Osteocyte (in vitro differentiated cells): ENCODE measurements at places on chromosomes 5 and 9. TPM values are rescaled to one million over a fixed set of nuclear protein-coding genes. Genes with fewer than 3 reads are reported as not detected.

The APC gene
- 36.3 and 36.9 TPM in 2 replicates for total RNA-seq

The CACNA1B gene
- total RNA-seq, result 0.08 and 0.13 TPM in 2 replicates

The MAPK9 gene
- total RNA-seq, result 30.0 and 31.8 TPM in 2 replicates

The ARID3C gene
- not detected in 2 replicates for total RNA-seq

- peaks cover 4% of the 10 kb centered on the region for H3K27me3 ChIP-seq
- no peaks in the 10 kb centered on the region for H3K4me1 ChIP-seq
- no peak overlapping the region for H3K27ac ChIP-seq
- no peak for DNase-seq
Measured at GRCh38 chr5:60024104-60024503, 130.6 kb upstream of the PDE4D start.

GRCh38 chr9:92100237-92100911, 14.8 kb downstream of the SPTLC1 start:
- no peak for DNase-seq
- peaks cover 38% of the 10 kb centered on the region for H3K36me3 ChIP-seq
- H3K27ac ChIP-seq, result peak overlapping the region; percentile 75

- DNase-seq, result no peak
- peaks cover 13% of the 10 kb centered on the region for H3K4me1 ChIP-seq
- H3K4me3 ChIP-seq, result no peak overlapping the region
Measured at GRCh38 chr5:89351222-89351621, 468.2 kb upstream of the MEF2C start.

DNA sequence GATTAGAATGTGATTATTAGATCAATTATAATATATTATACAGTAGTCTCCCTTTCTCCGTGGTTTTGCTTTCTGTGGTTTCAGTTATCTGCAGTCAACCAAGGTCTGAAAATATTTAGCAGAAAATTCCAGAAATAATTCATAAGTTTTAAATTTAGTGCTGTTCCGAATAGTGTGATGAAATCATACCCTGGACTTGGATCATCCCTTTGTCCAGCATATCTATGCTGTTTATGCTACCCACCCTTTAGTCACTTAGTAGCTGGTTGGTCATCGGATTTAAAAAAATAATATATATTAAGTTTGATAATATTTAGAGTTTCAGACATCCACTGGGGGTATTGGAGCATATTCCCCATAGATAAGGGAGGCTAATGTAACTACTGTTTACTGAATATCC, 19.6 kb downstream of the RMI1 start:
- H3K36me3 ChIP-seq, result peaks cover 10% of the 10 kb centered on the region
- no peak overlapping the region for H3K4me3 ChIP-seq
- H3K27ac ChIP-seq, result peak overlapping the region; percentile 78
- no peak for DNase-seq
- H3K4me1 ChIP-seq, result peaks cover 20% of the 10 kb centered on the region
- H3K27me3 ChIP-seq, result no peaks in the 10 kb centered on the region

- no peak for DNase-seq
- H3K4me3 ChIP-seq, result no peak overlapping the region
- peaks cover 51% of the 10 kb centered on the region for H3K4me1 ChIP-seq
- peak overlapping the region; percentile 38 for H3K27ac ChIP-seq
Measured at GRCh38 chr9:136613824-136614371, 48.8 kb upstream of the EGFL7 start.

- peaks cover 11% of the 10 kb centered on the region for H3K27me3 ChIP-seq
- no peaks in the 10 kb centered on the region for H3K36me3 ChIP-seq
- H3K4me3 ChIP-seq, result no peak overlapping the region
- H3K4me1 ChIP-seq, result peaks cover 8% of the 10 kb centered on the region
Measured at GRCh38 chr9:2602704-2603116, 18.9 kb upstream of the VLDLR start.

- H3K4me1 ChIP-seq, result no peaks in the 10 kb centered on the region
- no peaks in the 10 kb centered on the region for H3K36me3 ChIP-seq
- no peak for DNase-seq
- H3K27ac ChIP-seq, result no peak within 1 kb of the TSS
Measured at GRCh38 chr9:111794835-111795556, at the start of gene SHOC1. Gene SHOC1, minus strand, starts transcription at chr9:111794937. Its CDS starts 3,519 bp downstream, at chr9:111791418.

DNA sequence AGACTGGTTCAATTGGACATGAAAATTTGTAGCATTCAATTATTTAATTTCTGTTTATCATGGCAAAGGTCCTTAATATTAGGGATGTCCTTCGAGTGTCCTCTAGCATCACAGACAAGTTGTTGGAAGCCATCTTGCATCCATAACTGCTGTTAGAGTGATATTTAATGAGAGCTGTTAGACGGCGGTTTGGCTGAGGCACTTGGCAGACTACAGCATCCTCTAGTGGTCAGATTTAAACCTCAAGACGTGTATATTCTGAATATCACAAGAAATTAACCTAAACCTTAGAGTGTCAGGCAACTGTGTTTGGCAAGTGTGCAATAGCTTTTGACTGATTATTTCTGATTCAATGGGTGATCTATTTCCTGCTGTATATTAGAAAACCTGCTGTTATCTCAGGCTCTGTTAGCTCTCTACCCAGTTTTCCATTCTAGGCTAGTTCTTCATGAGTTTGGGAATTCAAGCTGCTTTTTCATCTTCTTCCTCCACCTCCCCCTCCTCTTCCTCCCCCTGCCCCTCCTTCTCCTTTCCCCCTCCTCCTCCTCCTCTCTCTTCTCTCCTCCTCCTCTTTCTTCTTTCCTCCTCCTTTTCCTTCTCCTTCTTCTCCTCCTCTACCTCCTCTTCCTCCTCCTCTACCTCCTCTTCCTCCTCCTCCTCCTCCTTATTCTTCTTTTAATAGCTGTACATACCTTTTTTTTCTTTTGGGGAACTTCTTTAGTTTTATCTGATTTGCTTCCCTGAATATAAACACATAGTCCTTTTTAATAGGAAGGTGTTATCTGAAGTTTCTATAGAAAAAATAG, 8.6 kb downstream of the SPINK1 start:
- peaks cover 43% of the 10 kb centered on the region for H3K27me3 ChIP-seq
- H3K36me3 ChIP-seq, result no peaks in the 10 kb centered on the region
- no peaks in the 10 kb centered on the region for H3K4me1 ChIP-seq
- no peak overlapping the region for H3K27ac ChIP-seq

DNA sequence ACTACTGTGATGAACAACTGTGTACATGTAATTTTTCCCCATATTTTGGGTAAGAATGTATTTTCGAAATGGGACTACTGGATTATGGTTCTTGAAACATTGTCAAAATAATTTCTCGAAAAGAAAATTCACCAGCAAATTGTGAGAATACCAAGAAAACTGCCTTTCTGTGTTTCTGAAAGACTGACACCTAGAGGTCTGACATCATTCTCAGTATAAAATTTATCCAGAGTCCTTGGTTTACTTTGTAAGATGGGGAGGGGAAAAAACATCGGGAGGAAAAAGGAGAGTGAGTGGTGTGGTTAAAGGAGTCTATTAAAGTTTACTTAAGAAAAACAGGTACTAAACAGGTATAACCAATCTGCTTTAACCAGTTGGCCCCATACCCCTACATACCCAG, 149.2 kb downstream of the CEP120 start:
- no peaks in the 10 kb centered on the region for H3K4me1 ChIP-seq
- no peaks in the 10 kb centered on the region for H3K36me3 ChIP-seq
- no peak for DNase-seq
- H3K27me3 ChIP-seq, result peaks cover 26% of the 10 kb centered on the region
- no peak overlapping the region for H3K27ac ChIP-seq

DNA sequence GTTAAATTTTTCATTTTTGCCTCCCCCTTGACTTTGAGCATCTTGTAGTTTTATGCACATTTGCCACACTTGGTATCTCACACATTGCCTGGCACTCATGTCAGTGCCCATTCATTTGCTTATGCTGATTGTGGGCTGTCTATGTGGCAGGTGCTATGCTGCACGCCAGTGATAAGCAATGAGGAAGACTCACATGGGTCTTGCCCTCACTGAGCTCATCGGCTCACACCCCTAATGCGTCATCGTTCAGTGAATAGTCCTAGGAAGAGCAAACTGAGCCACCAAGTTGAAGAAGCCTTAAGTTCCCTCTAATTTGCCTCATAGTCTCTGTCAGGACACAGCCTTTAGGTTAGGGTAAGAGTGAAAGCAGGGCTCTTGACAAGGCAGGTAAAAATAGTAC, 209.4 kb upstream of the IL12B start:
- peaks cover 15% of the 10 kb centered on the region for H3K4me1 ChIP-seq
- H3K36me3 ChIP-seq, result no peaks in the 10 kb centered on the region
- DNase-seq, result no peak
- H3K27ac ChIP-seq, result no peak overlapping the region

GRCh38 chr5:54093861-54094260, 216.5 kb downstream of the ARL15 start:
- no peak overlapping the region for H3K27ac ChIP-seq
- DNase-seq, result no peak
- peaks cover 41% of the 10 kb centered on the region for H3K4me1 ChIP-seq
- no peak overlapping the region for H3K4me3 ChIP-seq
- no peaks in the 10 kb centered on the region for H3K27me3 ChIP-seq

DNA sequence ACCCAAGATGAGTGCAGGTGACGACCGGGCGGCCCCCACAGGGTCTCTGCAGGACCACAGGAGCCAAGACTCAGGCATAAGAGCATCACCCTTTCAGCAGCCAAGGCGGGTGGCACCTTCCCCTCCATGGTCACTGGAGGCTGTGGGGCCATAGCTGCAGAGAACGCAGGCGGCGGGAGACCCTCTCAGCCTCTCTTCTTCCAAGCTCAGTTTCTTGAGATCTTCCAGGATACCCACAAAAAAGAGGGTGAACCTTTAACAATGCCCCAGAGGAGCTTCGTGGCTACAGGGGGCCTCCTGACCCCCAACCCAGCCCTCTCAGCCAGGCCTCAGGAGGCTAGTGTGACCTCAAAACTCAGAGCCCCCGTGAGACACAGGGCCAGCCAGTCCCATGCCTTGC, 5.8 kb upstream of the TBC1D9B start:
- no peak for DNase-seq
- no peak overlapping the region for H3K27ac ChIP-seq
- H3K27me3 ChIP-seq, result no peaks in the 10 kb centered on the region

DNA sequence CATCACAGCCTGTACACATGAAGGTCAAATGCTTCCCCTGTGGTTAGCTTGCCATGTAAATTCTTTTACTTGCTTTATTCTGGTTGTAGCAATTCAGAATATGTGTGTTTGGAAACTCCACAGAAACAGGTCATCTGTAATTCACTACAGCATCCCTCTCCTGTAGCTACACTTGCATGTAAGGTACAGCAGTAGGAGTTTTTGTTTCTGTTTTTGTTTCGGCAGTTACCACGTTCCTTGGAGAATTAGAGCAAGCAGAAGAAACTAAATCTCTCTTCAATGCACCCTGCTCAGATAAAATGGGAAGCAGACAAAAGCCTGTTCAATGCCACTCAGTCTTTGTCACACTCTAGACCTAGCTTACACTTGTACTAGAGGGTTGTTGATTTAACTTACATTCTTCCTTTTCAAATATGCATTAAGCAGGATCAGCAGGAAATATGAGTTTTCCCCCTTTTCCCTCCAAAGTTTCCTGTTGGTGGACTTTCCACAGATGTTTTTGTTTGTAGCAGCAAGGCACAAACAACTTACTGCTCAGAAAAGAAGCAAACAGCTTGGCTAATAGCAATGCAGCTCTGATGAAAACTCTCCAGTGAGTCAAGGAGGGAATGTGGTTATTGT, 80.9 kb downstream of the YIPF5 start:
- no peaks in the 10 kb centered on the region for H3K27me3 ChIP-seq
- no peaks in the 10 kb centered on the region for H3K36me3 ChIP-seq
- no peak overlapping the region for H3K27ac ChIP-seq
- H3K4me1 ChIP-seq, result peaks cover 18% of the 10 kb centered on the region
- no peak overlapping the region for H3K4me3 ChIP-seq

DNA sequence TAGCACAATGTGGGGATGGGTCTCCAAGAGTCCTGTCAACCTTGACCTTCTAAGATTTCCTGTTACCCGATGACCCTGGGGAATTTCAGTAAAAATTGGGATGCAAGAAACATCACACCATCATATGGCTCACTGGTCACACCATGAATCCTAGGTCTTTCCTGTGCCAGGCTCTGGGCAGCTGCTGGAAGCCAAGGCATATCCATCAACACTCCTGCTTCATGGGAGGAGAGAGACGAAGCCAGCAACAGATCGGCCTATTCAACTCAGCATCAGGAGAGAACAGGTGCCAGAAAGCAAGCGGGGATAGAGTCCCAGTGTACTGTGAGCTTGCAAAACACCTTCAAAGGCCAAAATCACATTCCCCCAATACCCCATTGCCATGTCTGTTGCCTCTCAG, 6.5 kb upstream of the NEK6 start:
- H3K4me1 ChIP-seq, result peaks cover 14% of the 10 kb centered on the region
- H3K27me3 ChIP-seq, result no peaks in the 10 kb centered on the region
- H3K4me3 ChIP-seq, result no peak overlapping the region
- no peaks in the 10 kb centered on the region for H3K36me3 ChIP-seq
- DNase-seq, result no peak

DNA sequence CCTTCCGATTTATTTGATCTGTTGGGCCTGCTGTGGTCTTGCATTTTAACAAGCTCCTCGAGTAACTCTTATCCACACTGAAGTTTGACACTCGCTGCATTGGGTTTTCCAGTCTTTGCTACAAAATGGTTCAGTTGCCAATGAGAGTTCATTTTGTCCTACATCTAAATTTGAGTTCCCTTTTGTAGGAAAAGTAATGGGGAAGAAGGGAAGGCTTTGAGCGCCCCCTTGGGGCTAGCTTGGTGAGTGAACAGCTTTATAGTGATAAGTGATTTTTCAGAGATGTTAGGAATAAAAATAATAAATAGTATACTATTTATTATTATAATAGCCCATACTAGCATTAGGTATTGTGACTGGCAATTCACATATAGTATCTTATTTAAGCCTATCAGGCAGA, 89.9 kb upstream of the GNAQ start:
- no peak overlapping the region for H3K27ac ChIP-seq
- DNase-seq, result no peak
- no peaks in the 10 kb centered on the region for H3K36me3 ChIP-seq
- H3K27me3 ChIP-seq, result peaks cover 58% of the 10 kb centered on the region
- no peak overlapping the region for H3K4me3 ChIP-seq
- no peaks in the 10 kb centered on the region for H3K4me1 ChIP-seq

DNA sequence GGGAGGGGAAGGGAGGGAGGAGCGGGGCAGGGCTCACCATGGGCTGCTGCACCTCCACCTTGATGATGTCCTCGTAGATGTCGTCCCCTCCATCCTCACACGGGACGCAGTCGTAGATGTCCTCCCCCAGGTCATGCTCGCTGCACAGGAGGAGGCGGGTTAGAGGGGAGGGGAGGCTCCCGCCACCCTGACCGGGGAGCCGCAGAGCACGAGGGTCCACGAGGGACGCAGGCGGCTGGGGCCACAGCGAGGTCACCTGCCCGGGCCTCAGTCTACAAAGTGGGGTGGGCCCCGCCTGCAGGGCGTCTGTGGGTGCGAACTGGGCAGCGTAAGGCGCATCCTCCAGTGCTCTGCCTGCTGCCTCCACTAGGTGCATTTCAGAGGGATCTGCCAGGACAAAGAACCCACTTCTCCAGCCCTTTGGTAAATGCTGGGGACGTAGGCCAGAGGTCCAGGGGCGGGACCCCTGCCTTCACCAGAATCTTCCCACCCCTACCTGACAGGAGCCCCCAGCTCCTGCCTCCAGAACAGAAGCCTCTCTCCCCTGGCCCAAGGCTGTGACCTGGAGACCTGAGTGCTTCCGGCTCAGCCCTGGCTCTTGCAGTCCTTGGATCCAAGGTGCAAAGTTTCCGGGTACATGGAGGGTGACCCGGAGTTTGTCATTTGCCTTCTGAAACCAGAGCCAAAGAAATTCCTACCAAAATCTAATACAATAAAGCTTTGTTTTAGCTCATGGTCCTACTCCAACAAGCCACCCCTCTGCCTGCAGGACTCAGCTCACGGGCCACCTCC, 74.1 kb upstream of the SARDH start:
- DNase-seq, result no peak
- H3K36me3 ChIP-seq, result no peaks in the 10 kb centered on the region
- H3K27ac ChIP-seq, result no peak overlapping the region
- no peaks in the 10 kb centered on the region for H3K4me1 ChIP-seq
- no peak overlapping the region for H3K4me3 ChIP-seq
- no peaks in the 10 kb centered on the region for H3K27me3 ChIP-seq
